ENCODE measurements at places on chromosomes 16 and 17.
A peak's percentile ranks its signal among the peaks of the same experiment; 100 is the strongest.

DNA sequence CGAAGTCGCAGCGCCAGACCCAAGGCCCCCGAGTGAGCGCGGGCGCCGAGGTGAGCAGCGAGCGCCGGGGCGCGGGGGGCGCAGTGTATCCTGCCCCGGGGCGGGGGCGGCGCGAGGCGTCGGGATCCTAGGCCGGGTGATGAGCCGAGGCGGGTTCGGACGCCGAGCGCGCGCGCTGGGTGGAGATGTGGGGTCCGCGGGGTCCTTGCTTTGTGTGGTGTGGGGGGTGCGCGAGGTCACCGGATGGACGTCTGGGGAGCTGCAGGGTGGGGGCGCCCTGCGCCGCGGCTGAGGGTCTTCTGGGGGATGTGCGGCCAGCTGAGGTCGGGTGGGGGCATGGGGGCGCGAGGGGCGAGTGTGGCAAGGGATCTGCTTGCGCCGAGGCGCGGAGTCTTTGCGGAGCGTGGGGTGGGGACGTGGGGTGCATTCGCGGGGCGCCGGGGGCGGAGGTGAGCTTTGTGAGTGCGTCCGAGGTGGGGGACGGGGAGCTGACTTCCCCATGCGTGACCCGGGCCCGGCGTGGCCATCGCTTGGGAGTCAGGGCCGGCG is 560 bp downstream of the RAI1 start:
- DNase-seq = peak; percentile 26

- no peak for DNase-seq
These were observed 117.4 kb downstream of the HIC1 start for GRCh38 chr17:2172077-2172851.

GRCh38 chr17:8369944-8370343 is 6.6 kb downstream of the KRABD2 start:
- DNase-seq = no peak

DNA sequence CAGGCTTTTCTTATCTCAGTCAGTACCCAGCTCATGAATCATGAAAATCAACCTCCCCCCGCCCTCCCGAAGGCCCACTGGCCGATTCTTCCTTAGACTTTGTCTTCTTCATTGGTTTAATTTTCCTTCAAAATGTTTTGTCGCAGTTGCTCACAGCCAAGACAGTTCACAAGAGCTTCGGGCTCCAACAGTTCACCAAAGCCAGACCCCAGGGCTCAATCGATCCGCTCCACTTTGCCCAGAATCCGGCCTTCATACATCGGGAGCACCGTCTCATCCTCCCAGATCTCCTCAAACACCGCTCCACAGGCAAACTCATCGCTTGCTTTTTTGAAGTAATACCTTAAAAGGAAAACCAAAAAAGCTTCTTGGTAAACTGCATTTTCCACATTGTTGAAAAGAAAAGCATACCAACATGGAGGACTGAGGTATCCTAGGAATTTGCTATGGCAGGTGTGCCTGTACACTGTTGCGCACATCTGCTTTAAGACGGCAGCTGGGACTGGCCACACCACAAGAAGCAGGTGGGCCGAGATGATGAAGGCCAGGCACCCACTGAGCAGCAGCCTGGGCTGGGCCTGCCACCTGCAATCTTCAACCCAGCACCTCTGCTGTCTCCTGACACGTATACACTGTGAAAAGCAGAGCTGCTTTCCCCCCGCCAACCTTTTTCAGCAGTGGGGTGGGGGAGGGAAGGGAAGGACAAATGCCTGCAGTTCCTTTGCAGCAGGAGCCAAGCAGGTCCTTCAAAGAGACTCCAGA is 31.5 kb downstream of the AXIN2 start:
- DNase-seq = no peak

DNA sequence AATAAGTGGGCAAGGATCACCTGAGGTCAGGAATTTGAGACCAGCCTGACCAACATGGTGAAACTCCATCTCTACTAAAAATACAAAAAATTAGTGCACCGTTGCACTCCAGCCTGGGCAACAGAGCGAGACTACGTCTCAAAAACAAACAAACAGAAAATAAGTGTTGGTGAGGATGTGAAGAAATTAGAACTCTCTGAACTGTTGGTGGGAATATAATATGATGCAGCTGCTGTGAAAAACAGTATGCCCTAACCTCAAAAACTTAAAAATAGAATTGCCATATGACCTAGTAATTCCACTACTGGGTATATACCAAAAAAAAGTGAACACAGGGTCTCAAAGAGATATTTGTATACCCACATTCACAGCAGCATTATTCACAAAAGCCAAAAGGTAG is 26.1 kb downstream of the GLG1 start:
- DNase-seq = no peak

GRCh38 chr17:14113137-14113536 is 43.8 kb downstream of the COX10 start:
- no peak for DNase-seq

GRCh38 chr17:39365242-39365641 is 36.2 kb downstream of the FBXL20 start:
- DNase-seq = no peak

- DNase-seq = no peak
These were observed 40.3 kb downstream of the FOXL1 start for GRCh38 chr16:86618431-86619238.

- no peak for DNase-seq
These were observed 6.8 kb downstream of the CIBAR2 start for GRCh38 chr16:85105475-85105874.

- DNase-seq = no peak
These were observed 115.4 kb downstream of the SALL1 start for GRCh38 chr16:51035711-51036110.

GRCh38 chr16:71724320-71724751 is at the start of gene PHLPP2:
TSS of gene PHLPP2 (minus strand) at chr16:71724701. CDS start at chr16:71714795, 9,906 bp downstream.
- no peak for DNase-seq

- no peak for DNase-seq
These were observed 51.4 kb upstream of the STAC2 start for GRCh38 chr17:39277110-39277509.

GRCh38 chr16:74320707-74321106 is 24.1 kb downstream of the PSMD7 start:
- no peak for DNase-seq

Data from T follicular helper cell (primary cell).